ENCODE measurements at places on chromosomes 1 and 21.

DNA sequence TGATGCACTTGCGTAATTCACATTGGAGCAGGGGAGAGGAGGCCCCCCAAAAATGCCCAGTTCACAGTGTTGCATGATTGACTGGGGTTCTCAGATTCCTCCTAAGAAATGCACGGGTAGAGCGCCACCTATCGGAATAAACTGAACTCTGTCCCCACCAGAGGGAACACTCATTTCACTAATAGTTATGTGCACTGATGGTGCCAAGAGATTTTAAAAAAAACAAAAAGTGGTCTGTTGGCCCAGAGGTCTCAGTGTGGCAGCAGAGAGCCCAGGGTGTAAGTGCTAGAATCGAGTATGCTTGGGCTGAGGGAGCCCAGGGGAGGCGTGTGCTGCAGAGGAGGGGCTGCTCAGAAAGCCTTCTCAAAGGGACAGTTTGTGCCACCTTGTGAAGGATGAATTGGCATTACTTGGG, 6.9 kb downstream of the PINK1 start:
- DNase-seq: peak; percentile 73

DNA sequence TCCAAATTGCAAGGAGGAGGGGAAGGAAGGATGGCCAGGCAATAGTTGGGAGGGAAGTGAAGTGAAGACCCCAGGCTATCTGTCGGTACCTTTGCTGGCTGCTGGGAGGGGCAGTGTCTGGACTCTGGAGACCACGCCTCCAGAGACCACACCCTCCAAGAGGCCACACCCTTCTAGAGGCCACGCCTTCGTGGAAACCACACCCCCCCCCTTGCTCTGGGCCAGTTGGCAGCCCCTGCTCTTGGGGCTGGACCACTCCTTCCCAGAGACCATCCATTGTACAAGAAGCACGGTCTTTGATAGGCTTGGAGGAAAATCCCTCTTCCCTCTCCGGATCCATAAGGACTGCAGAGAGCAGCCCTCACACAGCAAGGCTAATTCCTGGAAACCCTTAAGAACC, 73.1 kb downstream of the RYR2 start:
- no peak for DNase-seq

GRCh38 chr1:181354865-181355264, 128.5 kb upstream of the CACNA1E start:
- DNase-seq: no peak

DNA sequence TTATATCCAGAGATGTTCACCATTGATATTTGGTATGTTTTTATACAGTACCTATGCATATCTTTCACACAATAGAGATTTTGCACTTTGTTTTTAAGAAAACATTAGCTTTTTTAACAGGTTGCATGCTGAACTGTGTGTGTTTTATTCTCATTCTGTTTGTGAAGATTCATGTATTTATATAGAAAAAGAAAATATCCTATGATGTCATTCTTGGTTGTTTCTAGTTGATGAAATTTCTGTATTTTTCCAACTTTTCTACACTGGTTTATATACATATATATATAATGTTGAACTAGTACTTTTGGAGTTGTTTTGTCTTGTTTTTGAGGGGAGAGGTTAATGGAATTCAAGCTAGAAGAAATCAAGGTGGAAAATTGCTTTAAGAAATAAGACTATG, 143.8 kb downstream of the MATN1 start:
- no peak for DNase-seq

- DNase-seq: no peak
Observed at GRCh38 chr1:203229471-203230135, at the start of gene CHIT1. Gene CHIT1 (minus strand): TSS chr1:203229673. CDS start chr1:203229636, 37 bp downstream.

- no peak for DNase-seq
Observed at GRCh38 chr1:110471131-110471530, 20.2 kb downstream of the PROK1 start.

DNA sequence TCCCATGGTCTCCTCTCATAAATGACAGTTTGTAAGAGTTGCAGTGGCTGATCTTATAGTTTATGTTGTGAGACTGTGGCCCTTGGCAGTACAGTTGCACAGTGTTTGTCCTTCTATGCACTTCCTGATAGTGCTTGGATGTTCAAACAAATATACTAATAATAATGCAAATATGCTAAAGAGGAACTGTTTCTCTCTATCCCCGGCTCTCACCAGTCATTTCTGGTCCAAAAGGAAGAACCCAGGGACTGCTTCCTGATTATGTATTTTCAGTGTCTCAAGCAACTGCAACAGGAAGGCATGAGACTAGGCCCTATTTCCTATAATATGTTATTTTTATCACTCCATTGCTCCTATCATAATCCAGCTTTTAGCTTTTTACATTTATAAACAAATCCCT, 17.0 kb upstream of the SUCO start:
- no peak for DNase-seq

- DNase-seq: peak; percentile 47
Observed at GRCh38 chr21:38787461-38788274, 18.1 kb upstream of the ETS2 start.

DNA sequence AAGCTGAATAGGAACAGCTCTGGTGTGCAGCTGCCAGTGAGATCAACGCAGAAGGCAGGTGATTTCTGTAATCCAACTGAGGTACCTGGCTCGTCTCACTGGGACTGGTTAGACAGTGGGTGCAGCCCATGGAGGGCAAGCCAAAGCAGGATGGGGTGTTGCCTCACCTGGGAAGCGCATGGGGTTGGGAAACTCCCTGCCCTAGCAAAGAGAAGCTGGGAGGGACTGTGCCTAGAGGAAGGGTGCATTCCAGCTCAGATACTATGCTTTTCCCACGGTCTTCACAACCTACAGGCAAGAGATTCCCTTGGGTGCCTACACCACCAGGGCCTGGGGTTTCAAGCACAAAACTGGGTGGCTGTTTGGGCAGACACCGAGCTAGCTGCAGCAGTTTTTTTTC, 183.2 kb downstream of the DNM3 start:
- no peak for DNase-seq

GRCh38 chr1:227305894-227306626, 12.2 kb downstream of the CDC42BPA start:
- no peak for DNase-seq
